ENCODE measurements at places on chromosomes 5 and 9. TPM values are rescaled to one million over a fixed set of nuclear protein-coding genes. Genes with fewer than 3 reads are reported as not detected.

SOHLH1 gene
- not detected for total RNA-seq

VPS13A gene
- 10.4 TPM for total RNA-seq

PCDHGA12 gene
- 1.9 TPM for total RNA-seq

MYO10 gene
- total RNA-seq: 31.5 TPM

POU5F2 gene
- 0.07 TPM for total RNA-seq
